ACHN (cell line): ENCODE measurements at places on chromosomes 1 and 21.

- no peak for DNase-seq
Observed at GRCh38 chr1:162632217-162632666, at the start of gene DDR2. TSS of gene DDR2 (plus strand) at chr1:162632464. CDS start at chr1:162719064, 86,600 bp downstream.

DNA sequence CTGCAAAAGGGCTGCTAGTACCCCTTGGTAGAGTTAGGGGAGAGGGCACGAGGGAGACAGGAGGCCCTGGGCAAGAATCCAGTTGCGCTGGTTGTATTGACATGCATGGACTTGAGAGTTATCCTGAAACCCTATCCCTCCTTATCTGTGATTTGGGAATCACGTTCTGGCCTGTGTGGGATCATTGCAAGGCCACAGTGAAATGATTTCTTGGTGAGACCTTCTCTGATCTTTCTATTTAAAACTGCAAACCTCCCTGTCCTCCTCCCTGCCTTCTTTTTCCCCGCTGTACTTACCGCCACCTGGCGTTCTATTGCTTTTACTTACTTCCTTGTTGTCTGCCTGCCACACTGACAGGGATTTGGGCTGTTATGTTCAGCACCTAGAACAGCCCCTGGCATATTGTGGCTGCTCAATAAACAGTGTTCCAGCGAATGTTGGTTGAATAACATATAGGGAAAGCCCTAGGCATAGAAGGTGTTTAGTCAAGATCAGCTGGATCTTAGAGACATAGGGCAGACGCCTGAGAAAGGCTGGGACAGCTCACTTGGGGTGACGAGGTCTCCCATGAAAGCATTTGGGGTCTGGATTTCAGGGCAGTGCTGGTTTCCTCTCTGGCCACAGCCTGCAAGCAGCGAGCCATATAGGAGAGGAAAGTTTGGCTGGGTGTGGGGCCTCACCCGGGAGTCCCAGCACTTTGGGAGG, 25.6 kb downstream of the ALPL start:
- peak; percentile 59 for DNase-seq

DNA sequence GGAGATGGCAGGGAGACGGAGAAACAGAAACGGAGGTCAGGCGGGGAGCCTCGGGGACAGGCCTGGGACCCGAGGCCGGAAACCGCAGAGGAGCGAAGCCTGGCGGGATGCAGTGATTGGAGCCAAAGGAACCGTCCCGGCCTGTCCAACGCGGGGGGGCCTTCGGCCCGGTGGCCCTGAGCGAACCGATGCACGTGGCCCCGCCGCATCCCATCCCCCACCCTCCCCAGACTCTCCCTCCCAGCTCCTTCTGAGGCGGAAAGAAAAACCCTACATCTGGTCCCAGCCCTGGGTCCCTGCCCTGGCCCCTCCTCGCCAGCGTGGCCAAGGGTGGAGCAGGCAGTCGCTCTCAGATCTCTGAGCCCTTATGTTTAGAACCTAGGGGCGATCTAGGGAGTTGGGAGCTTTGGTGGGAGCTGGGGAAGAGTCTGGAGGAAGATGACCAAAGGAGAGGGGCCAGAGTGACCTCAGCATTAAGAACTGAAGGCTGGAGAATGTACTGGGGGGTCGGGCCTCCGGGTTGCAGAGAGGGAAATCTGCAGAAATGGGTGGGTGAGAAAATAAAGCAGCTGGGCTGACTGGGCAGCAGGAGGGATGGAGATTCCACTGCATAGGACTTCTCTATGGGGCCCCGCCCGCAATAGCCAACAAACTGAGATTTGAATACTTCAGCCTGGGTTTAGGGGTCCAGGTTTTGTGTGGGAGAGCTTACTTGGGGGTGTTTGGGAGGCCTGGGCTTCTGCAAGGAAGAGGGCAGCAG, 1.5 kb upstream of the CRABP2 start:
- no peak for DNase-seq

- DNase-seq, result no peak
Observed at GRCh38 chr1:231500666-231501065, 27.8 kb upstream of the TSNAX start.

DNA sequence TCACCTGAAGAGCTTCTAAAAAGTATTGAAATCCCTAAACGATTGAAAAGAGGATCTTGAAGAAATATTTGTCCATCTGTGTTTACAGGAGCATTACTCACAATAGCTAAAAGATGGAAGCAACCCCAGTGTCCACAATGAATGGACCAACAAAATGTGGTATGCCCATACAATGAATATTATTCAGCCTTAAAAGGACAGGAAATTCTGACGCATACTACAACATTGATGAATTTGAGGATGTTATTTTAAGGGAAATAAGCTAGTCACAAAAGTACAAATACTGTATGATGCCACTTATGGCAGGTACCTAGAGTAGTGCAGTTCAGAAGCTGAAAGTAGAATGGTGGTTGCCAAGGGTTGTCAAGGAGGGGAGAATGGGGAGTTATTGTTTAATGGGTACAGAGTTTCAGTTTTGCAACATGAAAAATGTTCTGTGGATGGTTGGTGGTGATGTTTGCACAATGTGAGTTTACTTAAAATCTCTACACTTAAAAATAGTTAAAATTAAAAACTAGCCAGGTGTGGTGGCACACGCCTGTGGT, 37.1 kb upstream of the GADD45A start:
- no peak for DNase-seq

DNA sequence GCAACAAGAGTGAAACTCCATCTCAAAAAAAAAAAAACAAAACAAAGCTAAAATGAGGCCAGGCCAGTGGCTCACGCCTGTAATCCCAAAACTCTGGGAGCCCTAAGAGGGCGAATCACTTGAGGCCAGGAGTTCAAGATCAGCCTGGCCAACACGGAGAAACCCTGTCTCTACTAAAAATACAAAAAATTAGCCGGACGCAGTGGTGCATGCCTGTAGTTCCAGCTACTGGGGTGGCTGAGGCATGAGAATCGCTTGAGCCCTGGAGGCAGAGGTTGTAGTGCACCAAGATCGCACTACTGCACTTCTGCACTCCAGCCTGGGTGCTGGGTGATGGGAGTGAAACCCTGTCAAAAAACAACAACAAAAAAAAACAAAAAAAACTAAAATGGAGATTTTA, 191.2 kb upstream of the SGIP1 start:
- no peak for DNase-seq

DNA sequence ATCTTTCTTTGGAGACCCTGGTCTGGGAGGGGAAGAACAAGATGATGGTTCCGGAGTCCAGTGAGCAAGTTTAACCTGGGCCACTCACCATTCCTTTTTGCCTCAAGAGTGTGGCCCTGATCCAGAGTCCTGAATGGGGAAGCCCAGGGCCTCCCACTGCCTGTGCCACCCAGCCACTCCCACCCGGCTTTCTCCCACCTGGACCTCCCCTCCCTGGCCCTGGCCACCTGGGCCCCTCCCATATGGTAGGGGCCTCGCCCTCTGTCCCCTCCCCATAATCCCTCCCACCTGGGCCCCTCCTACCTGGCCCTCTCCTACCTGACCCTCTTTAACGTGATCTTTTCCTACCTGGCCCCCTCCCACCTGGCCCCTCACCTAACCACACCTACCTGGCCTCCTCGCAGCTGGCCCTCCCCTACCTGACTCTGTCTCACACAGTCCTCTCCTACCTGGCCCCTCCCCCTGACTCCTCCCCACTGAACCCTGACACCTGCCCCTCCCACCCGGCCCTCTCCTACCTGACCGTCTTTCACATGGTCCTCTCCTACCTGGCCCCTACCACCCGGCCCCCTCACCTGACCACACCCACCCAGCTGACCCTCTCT, 220.7 kb upstream of the VAMP3 start:
- no peak for DNase-seq

DNA sequence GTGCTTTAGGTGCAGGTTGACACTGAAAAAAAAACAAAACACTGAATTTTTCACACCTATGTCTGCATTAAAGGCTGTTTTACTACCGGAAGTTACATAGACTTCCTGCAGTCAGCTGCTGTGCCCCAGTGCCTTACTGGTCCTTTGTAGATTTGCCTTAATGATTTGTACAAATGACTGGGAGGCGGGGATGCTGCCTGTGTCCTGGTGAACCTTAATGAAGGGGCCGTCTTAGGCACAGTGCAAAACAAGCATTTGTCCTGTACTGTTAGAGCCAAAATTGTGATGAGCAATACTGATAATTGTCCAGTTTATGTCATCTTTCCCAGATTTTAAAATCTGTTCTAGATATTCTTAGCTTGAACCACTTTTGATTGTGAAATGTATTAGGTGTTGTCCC, 90.9 kb upstream of the PGD start:
- no peak for DNase-seq

- no peak for DNase-seq
Observed at GRCh38 chr1:227004796-227005195, 64.7 kb downstream of the COQ8A start.

DNA sequence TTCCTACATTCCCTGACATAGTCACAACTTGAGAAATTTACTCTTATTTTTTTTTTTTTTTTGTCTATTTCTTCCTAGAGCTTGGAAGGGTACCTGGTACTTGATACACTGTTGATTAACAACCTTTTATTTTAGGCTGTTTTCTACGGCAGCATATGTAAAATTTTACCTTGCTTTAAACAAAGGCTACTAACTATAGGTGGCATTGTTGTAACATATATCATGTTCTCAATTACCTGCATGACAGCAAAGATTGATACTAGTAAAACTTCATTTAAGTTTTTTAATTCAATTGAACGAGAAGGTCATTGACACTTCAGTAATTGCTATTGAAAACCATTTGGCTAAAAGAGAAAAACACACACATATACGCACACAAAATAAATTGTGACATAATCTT, 238.3 kb upstream of the ESRRG start:
- DNase-seq, result peak; percentile 10

- no peak for DNase-seq
Observed at GRCh38 chr21:44017601-44018000, 5.5 kb downstream of the TRAPPC10 start.

- no peak for DNase-seq
Observed at GRCh38 chr1:39205102-39205780, 746 bp downstream of the MACF1 start.

DNA sequence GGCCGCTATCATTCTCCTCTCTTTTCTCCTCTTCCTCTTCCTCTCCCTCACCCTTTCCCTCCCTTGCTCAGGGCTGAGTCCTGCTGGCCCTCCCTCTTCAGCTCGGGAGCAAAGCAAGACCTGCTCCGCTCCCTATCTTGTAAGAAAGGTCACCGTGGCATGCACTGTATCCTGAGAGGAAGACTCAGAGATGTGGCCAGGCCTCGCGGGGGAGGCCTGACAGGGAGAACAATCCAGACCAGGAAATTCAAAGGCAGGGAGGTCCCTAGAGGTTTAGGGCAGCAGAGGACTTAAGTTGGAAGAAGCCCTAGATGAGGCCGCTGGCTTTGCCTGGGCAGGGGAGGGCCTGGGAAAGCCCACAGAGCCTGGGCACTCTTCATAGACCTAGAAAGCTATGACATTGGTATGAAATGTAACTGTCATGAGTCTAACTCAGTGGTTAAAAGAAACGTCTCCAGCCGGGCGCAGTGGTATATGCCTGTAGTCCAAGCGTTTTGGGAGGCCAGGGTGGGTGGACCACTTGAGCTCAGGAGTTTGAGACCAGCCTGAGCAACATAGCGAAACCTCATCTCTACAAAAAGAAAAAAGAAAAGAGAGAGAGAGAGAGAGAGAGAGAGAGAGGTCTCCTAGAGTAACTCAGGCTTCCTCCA, 14.6 kb upstream of the PTAFR start:
- DNase-seq, result no peak

GRCh38 chr1:31335007-31335406, 37.9 kb downstream of the FABP3 start:
- DNase-seq, result peak; percentile 46

- DNase-seq, result peak; percentile 4
Observed at GRCh38 chr1:184260382-184260781, 126.4 kb upstream of the C1orf21 start.

DNA sequence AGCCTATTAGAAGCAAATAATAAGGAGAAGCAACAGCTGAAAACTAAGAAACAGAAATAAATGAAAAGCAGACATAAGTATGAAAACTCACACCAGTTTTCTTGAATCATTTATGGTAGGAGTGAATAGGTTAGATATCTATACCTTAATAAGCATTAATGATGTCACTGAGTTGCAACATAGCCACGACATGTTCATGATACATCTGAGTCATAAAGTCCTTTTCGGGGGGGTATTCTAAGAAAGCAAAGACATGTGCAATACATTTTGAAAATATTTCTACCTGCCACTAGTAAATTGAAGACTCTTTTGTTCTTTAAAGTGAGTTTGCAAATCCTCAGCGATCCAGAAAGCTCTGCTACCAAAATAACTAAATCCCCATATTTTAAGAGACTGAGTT, 7.2 kb downstream of the CD34 start:
- no peak for DNase-seq

DNA sequence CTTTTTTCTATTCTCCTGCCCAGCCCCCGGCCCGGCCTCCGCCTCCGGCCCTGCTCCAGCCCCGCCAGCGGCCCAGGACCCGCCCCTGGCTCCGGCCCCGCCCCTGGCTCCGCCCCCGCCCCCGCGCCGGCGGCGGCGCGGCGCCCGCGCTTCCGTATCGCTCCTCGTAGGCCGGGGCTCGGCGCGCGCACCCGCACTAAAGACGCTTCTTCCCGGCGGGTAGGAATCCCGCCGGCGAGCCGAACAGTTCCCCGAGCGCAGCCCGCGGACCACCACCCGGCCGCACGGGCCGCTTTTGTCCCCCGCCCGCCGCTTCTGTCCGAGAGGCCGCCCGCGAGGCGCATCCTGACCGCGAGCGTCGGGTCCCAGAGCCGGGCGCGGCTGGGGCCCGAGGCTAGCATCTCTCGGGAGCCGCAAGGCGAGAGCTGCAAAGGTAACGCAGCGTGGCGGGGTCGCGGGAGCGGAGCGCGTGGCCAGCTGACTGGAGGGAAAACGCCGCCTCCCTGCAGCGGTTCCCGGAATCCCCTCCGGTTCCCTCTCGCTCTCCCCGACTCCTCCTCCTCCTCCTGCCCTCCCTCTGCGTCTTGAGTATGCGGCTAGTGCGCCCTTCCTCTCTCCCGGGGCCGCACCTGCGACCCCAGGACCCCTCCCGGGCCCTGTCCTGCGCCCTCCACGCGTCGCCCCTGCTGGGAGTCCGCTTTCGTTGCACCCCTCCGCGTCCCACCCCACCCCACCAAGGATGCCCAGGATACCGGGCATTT, at the start of gene IFNAR2:
Gene IFNAR2, plus strand, starts transcription at position 155 of the 761 bp plus-strand sequence. CDS start 11,985 bp downstream, outside the sequence.
- peak; percentile 63 for DNase-seq

DNA sequence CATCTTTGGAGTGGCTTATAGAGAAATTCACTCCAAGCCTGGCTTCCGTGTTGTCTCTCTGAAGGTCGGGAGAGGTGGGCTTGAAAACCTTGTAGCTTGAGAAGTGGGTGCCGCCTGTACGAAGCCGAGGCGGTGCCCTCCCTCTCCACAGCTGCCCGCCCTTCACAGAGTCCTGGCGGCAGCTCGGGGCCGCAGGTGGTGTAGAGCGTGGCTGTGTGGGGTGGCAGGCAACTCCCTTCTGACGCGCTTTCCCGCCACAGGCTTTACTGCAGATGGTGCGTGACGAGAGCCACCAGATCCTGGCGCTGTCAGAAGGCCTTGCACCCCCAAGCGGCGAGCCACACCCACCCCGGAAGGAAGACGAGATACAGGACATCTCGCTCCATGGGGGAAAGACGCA, 33.1 kb upstream of the DIP2A start:
- no peak for DNase-seq

- DNase-seq, result peak; percentile 53
Observed at GRCh38 chr1:156025876-156026275, 5.1 kb upstream of the SSR2 start.

- DNase-seq, result no peak
Observed at GRCh38 chr1:209736490-209737117, 19.2 kb upstream of the TRAF3IP3 start.
